ENCODE measurements at places on chromosomes 12 and 14.

DNA sequence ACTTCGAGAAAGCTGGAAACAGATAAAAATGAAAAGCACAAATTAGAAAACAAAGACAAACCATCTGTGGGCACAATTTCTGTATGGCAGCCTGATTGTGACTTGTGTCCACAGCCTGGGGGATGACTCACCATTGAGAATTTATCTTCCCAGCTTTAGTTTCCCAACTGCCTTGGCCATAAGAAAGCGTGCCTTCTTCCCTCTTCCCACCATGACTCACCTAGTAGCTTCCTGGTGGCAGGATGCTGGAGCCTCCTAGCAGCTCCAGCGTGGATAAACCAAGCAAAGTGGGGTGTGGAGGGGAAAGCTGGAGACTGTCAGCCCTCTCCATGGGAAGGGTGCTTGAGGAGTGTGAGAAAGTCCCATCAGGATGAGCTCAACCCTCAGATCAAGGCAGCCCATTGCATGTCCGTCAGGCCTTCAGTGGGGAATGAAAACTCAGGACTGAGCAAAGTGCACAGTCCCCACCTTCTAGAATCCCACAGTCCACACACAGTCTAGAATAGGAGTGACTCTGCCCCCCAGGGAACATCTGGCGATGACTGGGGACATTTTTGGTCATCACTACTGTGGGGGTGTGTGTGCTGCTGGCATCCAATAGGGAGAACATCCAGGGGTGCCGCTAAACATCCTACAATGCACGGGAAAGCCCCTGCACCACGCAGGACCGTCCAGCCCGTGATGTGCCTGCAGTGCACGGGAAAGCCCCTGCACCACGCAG, 22.4 kb upstream of the SERPINA6 start:
- no peak for DNase-seq

- DNase-seq: no peak
Observed at GRCh38 chr12:49809381-49809905, 18.8 kb downstream of the NCKAP5L start.

DNA sequence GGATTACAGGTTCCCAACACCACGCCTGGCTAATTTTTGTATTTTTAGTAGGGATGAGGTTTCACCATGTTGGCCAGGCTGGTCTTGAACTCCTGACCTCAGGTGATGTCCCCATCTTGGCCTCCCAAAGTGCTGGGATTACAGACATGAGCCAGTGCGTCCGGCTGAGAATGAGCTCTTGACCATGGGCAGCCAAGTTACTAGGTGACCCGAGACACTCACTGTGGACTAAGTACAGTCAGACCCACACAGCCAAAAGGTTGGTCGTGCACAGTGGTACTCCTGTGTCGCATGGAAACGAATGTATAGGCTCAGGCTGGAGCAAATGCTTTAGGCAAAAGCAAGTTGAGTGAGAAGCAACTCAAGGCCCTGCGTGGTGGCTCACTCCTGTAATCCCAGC, 21.0 kb downstream of the DLK1 start:
- no peak for DNase-seq

DNA sequence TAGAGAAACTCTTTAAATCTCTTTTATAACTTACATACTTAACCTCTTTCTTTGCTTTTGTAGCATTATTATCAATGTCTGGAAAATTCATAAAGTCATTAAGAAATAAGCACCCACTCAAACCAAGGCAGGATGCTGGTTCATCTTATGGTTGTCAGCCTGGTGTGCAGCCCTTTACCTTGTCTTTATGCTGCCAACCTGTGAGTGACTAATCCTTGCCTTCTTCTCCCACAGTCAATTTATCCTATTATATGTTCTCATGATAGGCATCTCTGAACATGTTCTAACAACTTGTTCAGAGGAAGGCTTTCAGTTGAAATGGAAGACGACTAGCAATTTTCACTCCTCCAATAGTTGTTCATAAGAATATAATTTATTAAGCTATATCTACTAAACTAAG, 186.9 kb upstream of the CAND1 start:
- DNase-seq: no peak

DNA sequence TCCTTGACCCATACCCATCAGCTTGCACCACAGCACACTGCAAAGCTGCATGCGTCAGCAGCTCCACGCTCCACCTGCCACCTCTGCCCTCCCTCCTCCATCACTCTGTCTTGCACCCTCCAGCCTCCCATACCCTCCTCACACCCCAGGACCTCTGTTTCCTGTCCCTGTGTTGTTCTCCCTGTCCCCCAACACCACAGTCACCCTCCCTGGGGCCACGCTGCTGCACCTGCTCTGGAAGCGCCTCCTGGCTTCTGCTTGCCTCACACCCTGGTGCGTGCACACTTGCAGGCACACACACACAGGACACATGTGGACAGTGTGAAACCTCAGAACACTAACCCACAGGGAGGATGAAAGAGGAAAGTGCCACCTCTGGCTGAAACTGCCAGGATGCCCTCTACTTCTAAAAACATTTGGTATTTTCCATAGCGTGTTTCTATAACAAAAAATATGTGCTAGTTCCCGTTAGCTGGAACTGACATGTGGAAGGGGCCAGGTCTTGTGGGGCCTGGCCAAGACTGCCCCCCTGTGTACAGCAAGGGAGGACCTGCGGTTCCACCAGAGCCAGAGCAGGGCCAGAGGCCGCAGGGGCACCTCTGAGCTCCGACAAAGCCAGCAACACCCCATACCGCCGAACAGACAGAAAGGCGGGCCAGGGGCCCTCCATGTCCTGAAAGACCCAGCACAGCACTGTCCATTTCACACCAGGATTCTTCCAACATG, 10.0 kb downstream of the BRF1 start:
- no peak for DNase-seq

- DNase-seq: no peak
Observed at GRCh38 chr12:109818905-109819500, 14.2 kb downstream of the TRPV4 start.

DNA sequence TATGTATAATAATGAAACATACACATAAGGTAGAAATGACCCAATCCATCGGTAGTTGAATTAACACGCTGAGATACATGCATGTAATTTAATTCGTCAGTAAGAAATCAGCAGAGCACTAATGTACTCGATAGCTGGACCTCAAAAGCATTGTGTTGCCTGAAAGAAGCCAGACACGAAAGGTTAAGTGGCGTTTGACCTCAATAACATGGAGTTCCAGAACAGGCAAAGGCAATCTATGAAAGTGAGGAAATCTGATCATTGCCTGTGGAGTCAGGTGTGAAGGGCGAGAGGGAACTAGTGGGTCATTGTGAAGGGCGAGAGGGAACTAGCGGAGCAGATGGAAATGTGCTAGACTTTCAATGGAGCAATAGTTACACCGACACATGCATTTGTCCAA, 970.4 kb upstream of the TMEM132C start:
- no peak for DNase-seq
